Activated T-helper 1 cell treated with Interleukin-2 at 50 U/mL for 16 hours (primary cell): ENCODE measurements at places on chromosomes 6 and 20.

DNA sequence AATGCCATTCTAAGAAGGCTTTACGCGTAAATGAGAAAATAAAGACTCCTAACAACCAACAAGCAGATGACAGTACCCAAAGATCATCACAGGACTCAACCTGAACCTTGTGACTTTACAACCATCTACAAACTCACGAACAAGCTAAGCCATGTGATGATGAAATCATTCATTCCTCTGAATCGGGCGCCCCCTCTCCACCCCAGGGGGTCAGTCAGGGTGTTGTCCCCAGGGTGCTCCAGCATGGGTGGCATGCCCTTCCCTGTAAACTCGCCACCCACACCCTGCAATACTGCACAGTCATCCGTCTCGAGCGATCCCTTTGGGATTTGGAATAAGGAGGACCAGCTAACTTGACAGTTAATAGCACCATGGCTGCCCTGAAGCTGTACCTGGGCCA is 12.6 kb downstream of the SERPINB6 start:
- DNase-seq = no peak

- no peak for DNase-seq
Measured at GRCh38 chr6:53813801-53814200, 19.0 kb downstream of the LRRC1 start.

DNA sequence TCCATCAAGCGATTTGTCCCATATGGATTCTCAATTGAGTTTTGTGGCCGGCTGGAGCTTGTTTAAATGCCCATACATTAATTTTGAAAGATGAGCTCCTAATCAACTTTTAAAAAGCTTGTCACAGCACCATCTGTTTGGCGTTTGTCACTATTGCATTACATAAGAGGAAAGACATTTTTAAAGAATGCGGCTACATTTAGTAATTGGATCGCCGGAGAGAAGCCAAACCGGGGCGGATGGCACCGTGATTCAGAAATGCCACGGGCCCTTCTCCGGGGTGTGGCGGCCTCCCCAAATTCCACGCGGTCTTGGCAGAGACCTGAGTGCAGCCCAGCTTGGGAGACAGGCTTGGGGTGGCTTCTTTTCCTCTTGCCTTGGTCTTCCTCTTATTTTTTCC is 67.7 kb upstream of the ZNFX1 start:
- no peak for DNase-seq

GRCh38 chr20:1105599-1106194 is 12.7 kb upstream of the PSMF1 start:
- DNase-seq = no peak
